GM13977 (cell line): ENCODE measurements at places on chromosomes 12 and 14.

DNA sequence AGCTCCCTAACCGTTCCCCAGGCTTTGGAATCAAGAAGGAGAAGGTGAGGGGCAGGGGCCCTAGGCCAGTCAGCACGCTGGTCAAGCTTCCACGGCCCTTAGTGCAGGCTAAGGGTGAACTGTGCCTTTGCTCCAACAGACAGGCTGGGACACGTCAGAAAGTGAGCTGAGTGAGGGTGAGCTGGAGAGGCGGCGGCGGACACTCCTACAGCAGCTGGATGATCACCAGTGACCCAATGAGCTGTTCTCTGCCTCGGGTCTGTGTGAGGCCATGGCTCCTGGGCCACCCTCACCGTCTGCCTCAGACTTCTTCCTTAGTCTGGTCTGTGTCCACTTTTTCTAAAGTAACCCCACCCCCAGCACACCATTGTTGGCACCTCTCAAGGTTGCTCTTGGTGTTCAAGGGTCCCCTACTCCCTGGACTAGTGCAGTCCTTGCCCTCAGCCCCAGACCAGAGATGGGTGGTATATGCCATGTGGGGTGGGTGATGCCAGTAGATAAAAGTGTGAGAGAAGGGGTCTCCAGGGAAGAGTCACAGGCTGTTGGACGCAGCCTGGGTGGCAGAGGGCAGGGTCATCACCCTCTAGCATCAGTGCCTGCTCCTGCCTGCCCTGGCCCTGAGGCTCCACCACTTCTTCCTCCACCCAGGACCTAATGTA, 20.7 kb downstream of the PRPF40B start:
- no peak for DNase-seq

DNA sequence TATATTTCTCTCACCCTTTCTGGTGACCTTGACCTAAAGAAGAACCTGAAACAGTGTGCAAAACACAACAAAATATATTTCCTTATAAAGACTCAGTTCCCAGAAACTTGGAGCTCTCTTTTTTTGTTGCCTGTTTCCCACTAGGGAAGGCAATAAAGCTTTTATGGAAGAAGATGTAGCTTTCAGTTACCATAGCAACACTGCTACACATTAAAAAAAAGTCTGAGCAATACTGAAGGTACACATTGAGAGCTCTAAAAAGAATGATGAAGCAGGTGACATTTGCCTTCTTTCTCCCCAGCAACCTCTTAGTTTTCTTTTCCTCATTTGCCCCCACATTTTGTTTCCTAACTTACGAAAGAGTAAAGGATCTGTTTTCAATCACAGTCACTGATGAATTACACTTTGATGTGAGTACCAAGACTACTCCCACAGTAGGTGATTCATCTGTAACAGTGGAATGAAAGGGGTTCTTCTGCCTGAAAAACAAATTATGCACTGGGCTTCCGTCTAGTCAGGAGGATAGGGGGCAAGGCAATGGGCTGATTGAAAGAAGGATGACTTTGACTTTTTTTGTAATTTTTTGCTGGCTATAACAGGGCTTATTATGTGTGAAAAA, 1.1 kb upstream of the CATSPERB start:
- DNase-seq, result no peak

DNA sequence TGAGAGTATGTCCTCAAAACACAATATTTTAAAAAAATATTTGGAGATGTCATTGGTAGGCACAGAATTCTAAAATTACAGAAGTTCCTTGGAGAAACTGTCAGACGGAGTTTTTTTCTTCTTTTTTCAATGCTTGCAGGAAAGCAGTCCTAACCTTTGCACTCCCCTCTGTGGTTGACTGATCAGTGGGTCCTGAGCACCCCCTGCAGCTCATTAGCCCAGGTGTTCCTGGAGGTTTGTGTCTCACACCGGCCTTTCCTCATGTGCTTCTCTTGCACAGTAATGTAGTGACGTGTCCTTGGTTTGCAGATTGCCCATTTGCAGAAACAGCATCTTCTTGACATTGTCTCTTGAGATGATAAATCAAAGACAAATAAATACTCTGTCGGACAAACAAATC, 513.0 kb downstream of the TMEM121 start:
- peak; percentile 10 for DNase-seq

GRCh38 chr12:92546259-92546634, 156.5 kb upstream of the PLEKHG7 start:
- DNase-seq, result no peak

DNA sequence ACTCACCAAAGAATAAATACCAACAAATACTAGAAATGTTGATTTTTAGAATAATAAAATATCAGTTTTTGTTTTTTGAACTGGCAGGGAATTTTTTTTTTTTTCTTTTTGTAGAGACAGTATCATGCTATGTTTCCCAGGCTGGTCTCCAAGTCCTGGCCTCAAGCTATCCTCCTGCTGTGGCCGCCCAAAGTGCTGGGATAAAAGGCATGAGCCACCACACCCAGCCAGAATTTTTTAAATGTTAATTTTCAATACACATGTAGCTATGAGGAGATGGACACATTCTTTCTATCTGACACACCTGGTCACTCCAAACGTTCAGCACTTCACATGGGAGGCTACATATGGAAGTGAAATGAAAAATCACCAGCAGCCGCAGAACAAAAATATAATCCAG, 126.8 kb downstream of the ETV6 start:
- DNase-seq, result no peak

DNA sequence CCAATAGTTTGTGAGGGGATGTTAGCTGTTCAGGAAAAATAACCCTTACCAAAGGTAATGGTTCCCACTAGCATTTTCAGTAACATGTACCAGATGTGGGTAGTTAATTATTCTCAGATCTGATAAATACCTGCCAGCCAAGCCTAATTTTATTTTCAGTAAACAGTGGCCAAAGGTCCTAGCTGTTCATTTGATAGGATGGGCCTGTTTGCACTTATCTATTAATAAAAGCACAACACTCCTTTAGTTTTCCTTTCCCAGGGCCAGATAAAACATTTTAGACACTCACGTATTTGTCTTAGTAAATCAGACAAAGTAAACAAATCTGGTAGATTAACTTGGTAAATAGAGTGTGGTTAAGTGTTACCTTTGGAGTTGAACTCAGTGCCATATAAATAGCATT, 345.1 kb downstream of the RAD51B start:
- no peak for DNase-seq

GRCh38 chr12:76940671-76941445, 62.0 kb upstream of the CSRP2 start:
- DNase-seq, result no peak

GRCh38 chr12:20174528-20175175, 193.7 kb upstream of the PDE3A start:
- no peak for DNase-seq

DNA sequence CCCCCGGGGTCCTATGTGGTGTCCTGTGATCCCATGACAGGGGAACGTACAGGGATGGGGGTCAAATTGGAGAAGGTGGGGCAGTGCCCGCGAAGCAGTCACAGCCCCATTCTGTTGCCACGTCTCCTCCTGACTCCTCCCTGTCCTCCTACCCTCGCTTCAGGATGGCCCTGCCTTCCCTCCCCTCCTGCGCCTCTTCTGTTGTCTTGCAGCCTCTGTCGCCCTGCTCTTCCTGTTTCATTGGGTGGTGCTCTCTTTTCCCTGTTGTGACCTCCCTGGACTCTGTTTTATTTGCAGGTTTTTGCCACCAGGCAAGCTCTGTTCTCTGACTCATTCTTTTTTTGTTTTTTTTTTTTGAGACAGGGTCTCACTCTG, 18.7 kb downstream of the CABP1 start:
- no peak for DNase-seq

GRCh38 chr14:96095581-96096476, 56.7 kb downstream of the C14orf132 start:
- DNase-seq, result no peak

DNA sequence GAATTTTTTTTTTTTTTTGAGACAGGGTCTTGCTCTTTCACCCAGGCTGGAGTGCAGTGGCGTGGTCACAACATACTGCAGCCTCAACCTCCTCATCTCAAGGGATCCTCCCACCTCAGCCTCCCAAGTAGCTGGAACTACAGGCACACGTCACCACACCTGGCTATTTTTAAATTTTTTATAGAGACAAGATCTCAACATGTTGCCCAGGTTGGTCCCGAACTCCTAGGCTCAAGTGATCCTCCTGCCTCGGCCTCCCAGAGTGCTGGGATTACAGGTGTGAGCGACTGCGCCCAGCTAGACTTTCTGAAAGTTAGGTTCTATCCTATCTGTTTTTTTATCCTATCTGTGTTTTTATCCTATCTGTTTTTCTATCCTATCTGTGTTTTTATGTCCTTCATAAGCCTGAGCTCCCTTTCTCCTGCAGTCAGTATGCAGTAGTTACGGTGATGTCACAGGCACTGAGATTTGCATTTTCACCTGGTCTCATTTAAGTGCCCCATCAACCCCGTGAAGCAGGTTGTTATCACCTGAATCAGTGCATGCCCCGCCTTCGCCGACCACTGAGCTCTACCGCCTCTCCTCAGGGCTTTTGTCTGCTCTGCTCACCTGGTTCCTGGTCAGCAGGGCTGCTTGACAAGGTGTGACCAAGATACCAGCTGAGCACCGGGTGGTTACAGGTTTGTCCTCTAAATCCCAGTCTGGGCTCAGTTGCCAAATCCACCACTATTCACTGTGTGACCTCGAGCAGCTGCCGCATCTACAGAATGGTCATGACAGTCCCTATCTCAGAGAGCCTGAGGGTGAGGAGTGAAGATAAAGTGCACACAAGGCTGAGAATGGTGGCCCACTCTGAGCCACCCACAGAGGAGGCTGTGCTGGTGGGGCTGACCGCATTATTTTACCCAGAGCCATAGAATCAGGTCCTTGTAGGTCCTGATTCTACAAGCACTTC, 33.1 kb downstream of the SYNDIG1L start:
- no peak for DNase-seq

- DNase-seq, result no peak
Measured at GRCh38 chr14:40685764-40686163, 920.9 kb upstream of the LRFN5 start.

- no peak for DNase-seq
Measured at GRCh38 chr14:33859306-33859705, 91.6 kb downstream of the EGLN3 start.

DNA sequence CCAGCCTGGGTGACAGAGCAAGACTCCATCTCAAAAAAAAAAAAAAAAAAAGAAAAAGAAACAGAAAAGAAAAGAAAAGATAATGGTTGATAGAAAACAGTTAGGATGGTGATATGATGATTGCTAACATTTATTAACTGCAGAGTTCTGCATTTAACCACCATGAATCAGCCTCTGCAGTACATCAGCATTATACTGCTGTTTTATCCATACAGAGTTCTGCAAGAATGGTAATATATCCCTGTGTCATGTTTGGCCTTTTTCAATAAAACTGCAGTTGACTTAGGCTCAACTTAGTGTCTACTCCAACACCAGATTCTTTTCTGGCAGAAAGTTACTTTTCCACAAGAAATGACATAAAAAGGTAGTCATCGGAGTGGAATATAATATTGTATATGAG, 62.6 kb downstream of the DUSP6 start:
- DNase-seq, result no peak

DNA sequence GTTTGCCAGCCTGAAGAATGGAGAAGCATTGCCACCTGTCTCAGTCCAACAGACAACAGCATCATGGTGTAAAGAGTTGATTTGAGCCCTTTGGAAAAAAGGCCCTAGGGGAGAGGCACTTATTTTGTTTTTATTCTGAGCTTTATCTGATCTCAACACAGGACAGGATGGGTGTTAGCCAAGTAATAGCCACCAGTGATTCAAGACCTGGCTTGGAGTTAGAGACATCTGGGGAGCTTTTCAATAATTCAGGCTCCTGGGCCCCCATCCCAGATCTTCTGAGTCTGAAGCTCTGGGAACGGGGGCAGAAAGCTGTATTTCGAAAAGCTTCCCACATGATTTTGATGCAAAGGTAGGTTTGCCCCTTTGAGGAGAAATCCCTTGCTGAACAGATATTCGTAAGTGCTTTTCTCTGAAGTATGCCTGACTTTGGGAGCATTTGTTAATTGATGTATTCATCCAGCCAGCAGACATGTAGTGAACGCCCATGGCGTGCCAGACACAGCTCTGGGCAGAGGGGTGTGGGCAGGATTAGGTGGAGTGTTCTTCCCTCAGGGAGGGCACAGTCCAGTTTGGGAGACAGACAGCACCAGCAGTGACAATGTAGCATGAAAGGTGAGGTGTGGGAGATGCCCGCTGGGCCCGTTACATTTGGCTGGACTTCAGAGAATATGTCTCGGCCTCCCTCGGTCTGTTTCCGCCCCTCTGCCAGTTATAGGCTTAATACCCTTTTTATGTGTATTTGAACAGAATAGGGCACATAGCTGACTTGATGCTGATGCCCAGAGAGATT, 72.5 kb downstream of the TSPAN9 start:
- DNase-seq, result no peak

GRCh38 chr14:30610787-30611343, 11.3 kb upstream of the SCFD1 start:
- DNase-seq, result no peak

GRCh38 chr14:24437020-24437735, 5.4 kb downstream of the SDR39U1 start:
- DNase-seq, result peak; percentile 4

- no peak for DNase-seq
Measured at GRCh38 chr12:124438437-124439056, 128.9 kb downstream of the NCOR2 start.

DNA sequence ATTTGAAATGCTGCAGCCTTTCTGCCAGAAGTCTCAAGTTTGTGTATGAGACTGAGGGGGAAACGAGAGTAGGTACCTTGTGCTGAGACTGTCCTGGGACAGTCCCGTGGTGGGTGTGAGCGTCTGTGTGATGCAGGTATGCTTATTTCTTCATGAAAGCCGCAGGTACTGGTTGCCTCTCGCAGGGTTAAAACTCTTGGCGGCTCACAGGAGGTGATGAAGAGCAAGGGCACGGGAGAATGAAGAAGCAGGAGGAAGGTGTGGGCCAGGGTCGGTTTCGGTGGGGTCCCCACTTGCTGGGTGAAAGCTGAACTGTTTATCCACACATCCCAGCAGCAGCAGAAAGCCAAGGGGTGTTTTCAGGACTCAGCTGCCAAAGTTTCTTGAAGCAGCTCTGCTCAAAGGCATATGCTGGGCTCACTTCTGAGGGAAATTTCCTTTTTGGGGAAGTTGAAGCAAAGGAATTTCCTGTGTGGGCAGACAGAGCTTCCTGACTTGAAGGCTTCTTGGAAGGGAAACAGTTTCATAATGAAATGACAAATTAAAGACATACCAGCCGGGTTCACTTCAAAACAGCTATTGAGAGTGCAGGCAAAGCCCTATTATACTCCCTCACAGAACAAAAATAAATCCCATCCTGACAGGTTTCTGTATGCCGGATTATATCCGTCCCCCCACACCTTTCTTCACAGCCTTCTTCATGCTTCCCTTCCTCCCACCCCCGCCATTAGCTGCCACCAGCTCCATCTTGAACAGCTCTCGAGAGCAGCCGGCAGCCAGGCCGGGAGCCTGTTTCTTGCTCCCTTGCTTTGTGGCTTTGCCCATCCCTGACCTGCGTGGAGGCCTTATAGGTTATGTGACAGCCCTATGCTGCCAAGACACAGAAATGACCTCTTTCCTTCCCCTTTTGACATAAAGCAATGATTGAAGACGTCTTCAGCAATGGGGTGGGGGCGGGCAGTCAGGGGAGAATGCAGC, 116.6 kb downstream of the ETV6 start:
- DNase-seq, result peak; percentile 38
